ENCODE measurements at places on chromosomes 16 and 17. TPM values are rescaled to one million over a fixed set of nuclear protein-coding genes. Genes with fewer than 3 reads are reported as not detected.

DNA sequence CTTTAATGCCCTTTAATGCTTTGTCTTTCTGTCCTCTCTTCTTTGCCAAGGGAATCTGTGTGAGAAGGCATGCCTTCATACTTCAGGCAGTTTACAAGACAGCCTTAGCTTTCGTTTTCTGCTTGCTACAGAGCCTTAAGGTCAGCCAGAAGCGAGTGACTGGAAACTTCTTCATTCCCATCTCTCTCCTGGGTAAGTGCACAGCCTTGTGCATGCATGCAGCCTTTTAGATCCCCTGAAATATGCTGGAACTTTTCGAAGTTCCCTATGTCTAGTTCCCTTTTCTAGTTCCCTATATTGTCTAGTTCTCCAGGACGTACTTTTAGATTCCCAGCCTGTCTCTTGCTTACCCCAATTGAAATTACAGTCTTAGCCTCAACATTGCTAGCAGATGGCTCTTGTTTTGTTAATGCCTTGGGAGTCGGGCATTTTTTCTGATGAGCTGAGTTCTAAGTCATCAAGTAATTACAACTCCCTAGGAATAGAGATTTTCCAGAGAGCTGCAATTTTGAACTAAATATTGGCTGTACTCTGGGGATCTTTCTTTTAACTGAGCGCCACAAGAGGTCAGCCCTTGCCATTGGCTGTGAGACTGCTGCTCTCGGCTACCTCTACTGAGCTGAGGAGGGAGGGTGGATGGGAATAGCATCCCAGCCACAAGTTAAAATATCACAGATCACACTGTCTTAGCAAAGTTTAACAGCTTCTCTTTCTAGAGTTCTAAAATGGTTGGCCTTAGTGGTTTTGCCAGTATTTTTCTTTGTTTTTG lies 22.7 kb upstream of the PPM1D start:
- no peak for DNase-seq

DNA sequence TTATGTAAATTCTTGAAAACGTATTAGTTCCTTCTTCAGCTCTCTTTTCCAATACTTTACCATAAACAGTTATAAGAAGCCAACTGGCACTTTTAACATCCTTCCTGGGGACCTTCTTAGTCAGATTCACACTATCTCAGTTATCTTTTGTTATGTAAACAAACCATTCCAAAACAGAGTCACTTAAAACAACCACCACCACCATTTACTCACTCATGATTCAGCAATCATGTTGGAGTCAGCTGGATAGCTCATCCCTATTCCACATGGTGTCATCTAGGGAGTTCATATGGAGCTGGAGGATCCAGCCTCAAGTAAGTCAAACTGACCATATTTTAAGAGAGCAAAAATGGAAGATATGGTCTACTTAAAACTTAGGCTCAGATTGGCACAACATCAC lies 240.3 kb upstream of the IRX3 start:
- no peak for DNase-seq

Gene CD300E
- 1.7 TPM for total RNA-seq

GRCh38 chr17:15659663-15660062 lies 24.4 kb downstream of the TRIM16 start:
- no peak for DNase-seq

DNA sequence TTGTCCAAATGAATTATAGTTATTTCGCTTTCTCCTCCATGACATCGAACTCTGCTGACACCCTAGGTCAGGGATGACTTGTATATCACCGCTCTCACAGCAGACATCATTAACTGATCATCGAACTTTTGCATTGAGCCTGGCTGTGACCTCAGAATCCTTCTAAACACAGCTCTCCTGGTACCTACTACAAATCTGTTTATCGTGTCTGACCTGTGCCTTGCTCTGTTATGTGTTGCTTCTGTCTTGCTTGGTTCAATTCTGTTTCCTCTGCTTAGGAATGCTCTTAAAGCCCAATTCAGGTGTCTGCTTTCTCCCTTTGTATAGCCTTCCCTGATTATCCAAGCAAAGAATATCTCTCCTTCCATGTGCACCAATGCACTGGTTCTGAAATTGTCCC lies 78.3 kb downstream of the CYLD start:
- DNase-seq, result no peak

DNA sequence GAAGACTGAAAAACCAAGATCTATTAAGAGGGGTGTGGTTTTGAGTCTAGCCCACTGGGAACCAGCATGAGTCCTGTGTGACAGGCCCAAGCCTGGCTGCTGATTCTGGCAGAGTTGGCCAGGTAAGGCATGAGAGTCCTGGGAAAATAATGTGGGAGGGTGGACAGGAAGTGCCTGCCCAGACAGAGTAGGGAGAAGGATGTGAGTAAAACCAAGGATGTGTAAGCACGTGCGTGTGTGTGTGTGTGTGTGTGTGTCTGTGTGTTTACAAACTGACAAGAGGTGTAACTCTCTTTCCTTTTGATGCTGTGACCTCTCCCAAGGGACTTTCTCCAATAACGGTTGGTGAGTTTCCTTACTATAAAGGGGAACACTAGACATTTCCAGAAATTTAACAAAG lies 15.6 kb upstream of the TEX2 start:
- peak; percentile 29 for DNase-seq

DNA sequence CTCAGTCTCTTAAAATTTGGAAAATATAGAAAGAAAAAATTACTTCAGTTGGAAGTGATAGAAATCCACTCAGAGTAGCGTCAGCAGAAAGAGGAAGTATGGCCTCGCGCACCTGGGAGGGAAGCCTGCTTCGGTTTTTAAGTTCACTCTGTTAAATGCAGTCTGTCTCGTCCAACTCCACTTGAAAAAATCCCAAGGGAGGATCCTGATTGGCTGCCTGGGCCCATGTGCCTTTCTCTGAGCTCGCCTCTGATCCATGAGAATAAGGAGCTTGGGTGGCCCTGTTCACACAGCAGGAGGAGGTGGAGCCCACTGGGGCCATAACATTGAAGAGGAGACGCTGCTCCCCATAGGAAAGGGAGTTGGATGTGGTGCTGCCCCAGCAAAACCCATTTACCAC lies 40.7 kb downstream of the DNAJA2 start:
- DNase-seq, result no peak

DNA sequence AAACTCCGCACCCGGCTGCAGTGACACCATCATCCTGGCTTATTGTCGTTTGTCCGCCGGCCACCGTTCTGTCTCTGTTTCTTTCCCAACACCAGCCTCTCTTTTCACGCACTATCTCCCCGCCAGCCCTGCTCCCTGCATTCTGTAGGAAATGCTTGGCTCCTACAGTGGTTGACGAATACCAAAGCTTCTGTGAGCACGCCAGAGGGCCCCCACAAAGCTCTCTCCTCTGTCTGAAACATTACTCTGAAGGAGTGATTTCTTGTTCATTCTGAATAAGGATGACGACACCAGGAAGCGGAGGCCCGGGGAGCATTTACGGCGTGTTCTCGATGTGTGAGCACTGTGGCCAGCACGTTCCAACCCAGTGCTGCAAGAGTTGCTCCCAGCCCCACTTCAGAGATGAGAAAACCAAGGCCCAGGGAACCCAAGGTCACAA lies 58.8 kb downstream of the ADCY9 start:
- DNase-seq, result no peak

DNA sequence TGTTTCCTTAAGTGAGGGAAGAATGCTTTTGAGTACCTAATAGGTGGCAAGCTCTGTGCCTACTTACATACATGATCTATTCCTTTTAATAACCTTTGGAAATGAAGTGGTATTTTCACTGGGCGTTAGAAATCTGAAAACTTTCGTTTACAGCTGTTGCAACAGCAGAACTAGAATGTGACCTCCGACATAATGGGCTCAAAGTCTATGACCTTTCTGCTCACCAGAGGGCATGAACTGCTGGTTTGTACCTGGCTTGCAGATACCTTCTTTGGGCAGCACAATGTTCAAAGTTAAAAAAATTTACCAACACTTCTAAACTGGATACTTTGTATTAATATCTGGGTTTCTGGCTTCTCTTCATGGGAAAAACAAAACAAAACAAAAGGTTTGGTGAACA lies 24.3 kb downstream of the CA4 start:
- no peak for DNase-seq

- DNase-seq, result no peak
Observed at GRCh38 chr16:20242568-20243255, 84.6 kb downstream of the GP2 start.

Gene DRC3
- 4.6 TPM for total RNA-seq

- no peak for DNase-seq
Observed at GRCh38 chr17:29722411-29723198, 99.9 kb upstream of the CORO6 start.

Gene TRIM47
- total RNA-seq, result 38.3 TPM

DNA sequence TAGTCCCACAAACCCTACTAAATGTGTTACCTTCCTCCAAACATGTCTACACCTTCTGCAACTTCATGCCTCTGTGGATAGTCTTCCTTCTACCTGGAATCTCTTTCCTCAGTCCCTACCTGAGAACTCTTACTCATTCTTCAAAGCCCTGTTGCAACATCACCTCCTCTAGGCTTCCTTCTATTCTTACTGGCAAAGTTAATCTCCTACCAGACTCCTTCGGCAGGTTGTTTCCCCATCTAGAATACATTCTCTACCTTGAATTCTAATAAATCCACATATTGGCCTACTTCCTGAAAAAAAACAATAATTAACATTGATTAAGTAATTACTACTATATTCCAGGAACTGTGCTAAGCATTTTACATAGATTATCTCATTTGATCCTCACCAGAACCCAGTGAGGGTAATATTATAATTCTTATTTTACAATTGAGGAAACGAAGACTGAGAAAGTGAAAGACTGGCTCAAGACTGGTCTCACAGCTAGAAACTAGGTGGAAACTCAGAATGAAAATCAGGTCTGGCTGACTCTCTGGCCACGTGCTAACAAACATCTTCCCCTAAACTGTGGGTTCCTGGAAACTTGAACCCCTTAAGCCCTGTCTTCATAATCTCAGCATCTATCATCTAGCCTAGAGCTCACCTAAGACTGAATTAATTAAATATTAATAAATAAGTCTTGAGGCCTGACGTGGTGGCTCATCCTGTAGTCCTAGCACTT lies 4.6 kb upstream of the STAT3 start:
- DNase-seq, result no peak

Gene ATP2A3
- total RNA-seq, result 12.3 TPM

Gene SHCBP1
- not detected for total RNA-seq

Gene HBQ1
- not detected for total RNA-seq

GRCh38 chr16:56984639-56985038 lies 4.7 kb upstream of the NLRC5 start:
- DNase-seq, result no peak

- no peak for DNase-seq
Observed at GRCh38 chr17:16923904-16924695, 47.8 kb downstream of the TNFRSF13B start.

GRCh38 chr16:48386559-48387312 lies 1.5 kb upstream of the SIAH1 start:
- DNase-seq, result no peak

- DNase-seq, result no peak
Observed at GRCh38 chr17:82959242-82959930, 119.6 kb upstream of the ZNF750 start.

- DNase-seq, result no peak
Observed at GRCh38 chr17:4635823-4636375, 5.6 kb downstream of the ALOX15 start.

- DNase-seq, result no peak
Observed at GRCh38 chr17:15965528-15965927, 20.6 kb downstream of the ADORA2B start.

DNA sequence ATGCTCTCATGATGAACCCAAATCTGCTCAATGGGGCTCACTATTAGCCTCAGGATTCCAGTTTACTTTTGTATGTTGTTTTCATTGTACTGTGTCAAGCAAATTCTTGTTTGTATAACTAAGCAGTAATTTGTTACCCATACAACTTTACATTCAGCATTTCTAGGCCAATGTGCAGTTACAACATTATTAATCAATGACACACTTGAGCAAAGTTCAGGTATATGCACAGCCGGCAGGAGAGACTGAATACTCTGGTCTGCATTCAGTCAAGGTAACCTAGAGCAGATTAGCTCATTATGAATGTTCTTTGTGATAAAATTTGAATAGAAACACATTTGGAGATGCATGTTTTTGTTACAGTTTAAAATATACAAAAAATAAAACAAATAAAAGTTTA lies 2.2 kb upstream of the MYO1D start:
- no peak for DNase-seq

DNA sequence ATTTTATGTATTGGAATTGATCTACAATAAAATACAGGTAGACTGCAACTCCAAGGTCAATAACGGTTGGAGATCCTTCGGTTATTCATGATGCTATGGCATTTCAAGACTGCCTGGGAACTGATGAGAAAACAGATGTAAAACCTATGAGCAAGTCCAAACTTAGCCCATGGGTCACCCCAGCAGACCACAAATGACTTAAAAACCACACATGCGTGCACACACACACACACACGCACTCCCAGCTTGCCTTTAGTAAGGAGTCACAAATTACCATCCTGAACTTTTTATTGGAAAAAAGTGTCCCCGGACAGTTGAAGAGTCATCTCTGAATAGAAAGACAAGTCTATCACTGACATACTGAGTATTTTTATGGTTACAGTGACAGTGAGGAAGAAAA lies 26.7 kb downstream of the TRIM25 start:
- no peak for DNase-seq

- DNase-seq, result peak; percentile 73
Observed at GRCh38 chr16:69711115-69711740, 15.1 kb downstream of the NQO1 start.

Gene KRT222
- total RNA-seq, result 11.5 TPM

Gene HAS3
- total RNA-seq, result 0.56 TPM

GRCh38 chr17:36546418-36547093 lies 1.8 kb downstream of the GGNBP2 start:
- DNase-seq, result no peak

GRCh38 chr16:87780385-87780989 lies 14.7 kb upstream of the KLHDC4 start:
- DNase-seq, result no peak

GRCh38 chr17:48646183-48647102 lies 20.3 kb upstream of the HOXB9 start:
- DNase-seq, result no peak

Gene USP36
- 128 TPM for total RNA-seq

DNA sequence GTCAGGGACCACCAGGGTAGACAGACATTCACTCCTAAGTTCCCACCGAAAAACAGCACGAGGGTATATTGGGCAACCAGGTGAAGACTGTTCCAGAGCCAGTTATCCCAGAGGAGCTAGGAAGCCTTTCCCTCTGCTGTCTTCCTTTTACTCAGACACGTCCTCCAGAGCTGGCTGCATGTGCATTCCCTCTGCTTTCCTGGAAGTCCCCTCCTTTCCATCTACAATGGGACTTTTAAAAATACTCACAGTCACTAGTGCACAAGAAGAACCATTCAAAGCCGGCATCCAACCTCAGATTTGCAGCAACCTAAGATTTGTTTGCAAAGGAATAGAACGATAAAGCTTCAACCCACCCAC lies 32.5 kb upstream of the CRISPLD2 start:
- DNase-seq, result no peak

Gene PRR29
- total RNA-seq, result 0.19 TPM

DNA sequence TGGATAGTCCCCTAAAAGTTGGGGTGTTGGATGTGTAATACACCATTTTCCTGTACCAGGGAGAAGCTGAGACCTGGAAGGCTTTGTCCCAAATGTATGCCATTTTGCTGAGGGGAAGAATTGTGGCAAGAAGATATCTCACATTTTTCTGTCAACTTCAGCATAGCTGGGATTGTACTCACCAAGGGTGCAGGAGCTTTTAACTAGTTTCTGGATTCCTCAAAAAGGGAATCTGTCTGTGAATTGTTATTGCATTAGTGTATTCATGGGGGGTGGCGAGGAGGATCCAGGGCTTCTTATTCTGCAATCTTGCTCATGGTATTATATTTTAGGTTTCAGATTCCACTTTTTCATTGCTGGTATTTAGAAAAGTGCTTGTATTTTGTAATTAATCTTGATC lies 208.2 kb upstream of the MYOCD start:
- no peak for DNase-seq

- DNase-seq, result no peak
Observed at GRCh38 chr17:77286641-77287431, 146.1 kb downstream of the SEC14L1 start.

Gene NT5M
- 2.9 TPM for total RNA-seq
